ENCODE measurements at places on chromosomes 5 and 9.

GRCh38 chr5:33153831-33154230 is 286.9 kb upstream of the TARS1 start:
- no peak for DNase-seq

- DNase-seq = no peak
Measured at GRCh38 chr5:132651838-132652469, 6.0 kb upstream of the IL13 start.

DNA sequence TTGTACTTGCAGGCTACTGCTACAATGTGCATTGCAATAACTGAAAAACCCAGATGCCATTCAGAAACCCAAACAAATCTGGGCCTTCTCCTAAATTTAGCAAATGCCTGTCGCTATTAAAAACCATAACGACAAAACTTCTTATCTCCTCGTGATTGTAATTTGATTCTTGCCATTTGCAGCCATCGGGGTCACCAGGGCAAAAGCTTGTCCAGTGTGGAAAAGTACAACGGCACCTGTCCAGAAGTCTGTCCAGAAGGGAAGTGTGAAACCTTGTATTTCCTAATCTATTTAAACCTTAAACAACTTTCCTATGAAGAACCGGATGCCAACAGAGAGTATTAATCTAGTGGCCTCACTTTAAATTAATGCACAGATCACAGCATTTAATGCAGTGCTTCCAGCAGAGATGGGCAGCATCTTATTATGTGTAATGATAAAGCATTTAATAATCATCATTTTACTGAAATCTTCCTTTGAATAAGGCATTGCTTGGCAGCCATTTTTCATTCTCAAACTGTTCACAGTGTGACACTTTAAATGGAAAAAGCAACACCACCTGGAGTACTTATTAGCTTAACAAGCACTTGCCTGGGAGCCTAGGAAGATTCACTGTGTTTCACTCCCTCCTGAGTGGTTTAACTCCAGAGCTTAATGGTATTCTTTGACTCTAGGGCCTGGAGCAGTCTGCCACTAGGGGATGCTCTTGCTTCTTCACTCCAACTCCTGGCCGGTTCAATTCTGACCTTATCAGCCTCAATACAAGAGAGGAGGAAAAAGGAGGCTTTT is 4.9 kb upstream of the C7 start:
- DNase-seq = peak; percentile 23

DNA sequence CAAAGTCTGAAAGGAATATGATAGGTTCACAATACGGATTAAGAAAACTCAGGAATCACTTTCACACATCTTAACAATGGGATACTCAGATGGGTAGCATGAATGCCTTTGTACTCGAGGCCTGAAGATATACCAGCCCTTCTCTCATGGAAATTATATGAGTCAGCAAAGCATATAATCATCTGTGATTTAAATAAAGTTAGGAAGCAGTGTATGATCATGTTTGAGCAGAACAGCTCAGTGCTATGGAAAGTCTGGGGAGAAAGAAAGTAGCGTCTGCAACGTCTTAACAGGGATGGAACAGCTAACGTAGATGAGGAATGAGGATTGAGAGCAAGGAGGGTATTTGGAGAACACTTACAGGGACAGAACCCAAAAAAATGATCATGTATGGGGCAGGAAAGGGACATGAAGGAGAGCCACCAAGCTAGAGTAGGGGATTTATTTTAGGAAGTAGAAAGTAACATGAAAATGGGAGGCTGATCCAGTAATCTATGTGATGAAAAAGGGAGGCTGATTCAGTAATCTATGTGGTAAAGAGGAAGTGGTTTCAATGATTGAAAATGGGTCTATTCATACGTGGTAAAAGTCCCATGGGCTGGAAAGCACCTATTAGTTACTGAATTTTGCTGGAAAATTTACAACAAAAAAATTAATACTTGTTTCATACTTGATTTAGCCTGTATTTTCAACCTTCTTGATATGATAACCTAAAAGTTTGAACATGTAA is 85.9 kb downstream of the GNA14 start:
- peak; percentile 85 for DNase-seq

- no peak for DNase-seq
Measured at GRCh38 chr5:81269751-81270393, 31.5 kb upstream of the ZCCHC9 start.

- DNase-seq = no peak
Measured at GRCh38 chr5:167918813-167919483, 372.5 kb upstream of the WWC1 start.

GRCh38 chr9:37998881-37999587 is 70.0 kb downstream of the SHB start:
- DNase-seq = peak; percentile 80

DNA sequence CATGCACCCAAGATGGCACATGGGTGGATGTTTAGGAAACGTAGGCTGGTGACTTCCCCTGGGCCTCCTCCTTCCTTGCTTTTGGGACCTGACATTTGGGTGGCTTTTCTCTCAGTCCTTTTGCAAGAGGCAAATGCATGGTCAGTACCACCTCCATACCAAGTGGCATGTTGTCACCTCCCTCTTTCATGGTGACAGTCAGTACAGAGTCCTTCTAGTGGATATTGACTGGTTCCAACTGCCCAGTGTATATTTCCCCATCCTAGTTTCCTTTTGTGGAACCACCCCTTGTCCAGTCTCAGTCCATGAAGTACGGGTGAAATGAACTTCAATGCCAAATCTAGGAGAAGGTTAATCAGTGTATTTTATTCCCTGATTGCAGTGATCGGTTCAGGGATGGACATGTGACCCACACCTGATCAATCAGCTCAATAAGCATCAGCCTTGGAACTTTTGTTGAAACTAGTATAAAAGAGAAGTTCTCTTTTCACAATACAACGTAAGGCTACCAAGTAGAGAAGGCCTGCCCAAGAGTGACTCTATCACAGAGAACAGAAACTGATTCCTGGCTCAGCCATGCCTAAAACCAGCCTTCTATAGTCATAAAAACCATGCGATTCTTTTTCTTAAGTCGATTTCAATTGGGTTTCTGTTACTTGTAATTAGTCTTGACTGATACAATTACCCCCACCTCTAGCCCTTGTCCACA is 143.4 kb upstream of the KLF9 start:
- DNase-seq = peak; percentile 83

GRCh38 chr9:78326564-78326963 is 29.6 kb downstream of the PSAT1 start:
- DNase-seq = no peak
